ENCODE measurements at places on chromosomes 3 and 15. TPM values are rescaled to one million over a fixed set of nuclear protein-coding genes. Genes with fewer than 3 reads are reported as not detected.

OXTR gene
- total RNA-seq: 2.2 TPM

CCR3 gene
- not detected for total RNA-seq

ABHD17C gene
- 9.5 TPM for total RNA-seq

PAQR5 gene
- 0.87 TPM for total RNA-seq

SLITRK3 gene
- not detected for total RNA-seq

GRCh38 chr15:67652586-67652985, 110.1 kb downstream of the MAP2K5 start:
- no peak overlapping the region for H3K4me3 ChIP-seq
- no peak for DNase-seq
- H3K4me1 ChIP-seq: no peaks in the 10 kb centered on the region
- H3K27me3 ChIP-seq: no peaks in the 10 kb centered on the region
- no peaks in the 10 kb centered on the region for H3K36me3 ChIP-seq

- no peak overlapping the region for H3K4me3 ChIP-seq
- no peaks in the 10 kb centered on the region for H3K27me3 ChIP-seq
- H3K4me1 ChIP-seq: no peaks in the 10 kb centered on the region
- no peak overlapping the region for H3K27ac ChIP-seq
- DNase-seq: no peak
These were observed 283.8 kb downstream of the C3orf38 start for GRCh38 chr3:88433568-88433967.

GRCh38 chr15:70854666-70854976, 664 bp upstream of the LARP6 start:
- H3K27me3 ChIP-seq: no peaks in the 10 kb centered on the region
- H3K4me1 ChIP-seq: peaks cover 51% of the 10 kb centered on the region
- peak; percentile 47 for DNase-seq
- H3K27ac ChIP-seq: peak overlapping the region; percentile 94
- H3K36me3 ChIP-seq: peaks cover 16% of the 10 kb centered on the region

DNA sequence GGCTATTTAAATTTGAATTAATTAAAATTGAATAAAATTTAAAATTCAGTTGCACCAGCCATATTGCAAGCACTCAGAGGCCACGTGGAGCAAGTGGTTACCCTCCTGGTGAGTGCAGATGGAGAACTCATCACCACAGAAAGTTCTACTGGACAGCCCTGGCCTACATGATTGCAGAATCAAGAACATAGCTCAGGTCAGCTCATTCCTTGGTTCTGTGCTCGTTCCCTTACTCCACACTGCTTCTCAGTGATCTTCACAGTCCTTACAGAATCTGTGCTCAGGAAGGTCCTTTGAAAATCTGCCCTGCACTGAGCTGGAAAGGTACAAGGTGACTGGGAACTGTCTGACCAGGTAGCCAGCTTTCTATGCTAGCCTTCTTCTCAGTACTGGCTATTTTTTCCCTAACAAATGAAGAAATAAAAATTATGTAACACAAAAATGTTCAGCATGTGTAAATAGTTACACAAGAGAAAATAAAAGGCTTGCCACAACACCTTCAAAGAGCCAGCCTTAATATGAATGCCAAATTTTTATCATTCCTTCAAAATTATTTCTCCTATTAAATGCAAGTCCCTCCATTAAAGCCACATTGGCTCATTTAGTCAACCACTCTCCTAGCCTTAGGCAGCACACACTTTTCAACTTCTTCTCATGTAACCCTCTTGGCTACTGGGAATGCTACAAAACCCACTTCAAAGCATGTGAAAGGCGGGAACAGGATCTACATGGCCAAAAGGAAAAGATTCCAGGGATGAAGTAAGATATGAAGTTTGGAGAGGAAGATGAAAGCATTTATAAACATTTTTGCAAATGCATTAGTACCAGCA, 326.4 kb upstream of the WNT5A start:
- DNase-seq: no peak
- no peaks in the 10 kb centered on the region for H3K36me3 ChIP-seq
- H3K27me3 ChIP-seq: peaks cover 2% of the 10 kb centered on the region
- no peak overlapping the region for H3K4me3 ChIP-seq
- H3K27ac ChIP-seq: no peak overlapping the region

- H3K4me3 ChIP-seq: no peak overlapping the region
- H3K36me3 ChIP-seq: no peaks in the 10 kb centered on the region
- H3K27ac ChIP-seq: no peak overlapping the region
These were observed 33.9 kb upstream of the CHRM5 start for GRCh38 chr15:33934396-33934795.

GRCh38 chr3:124410471-124410870, 319.8 kb upstream of the UMPS start:
- DNase-seq: peak; percentile 29
- no peaks in the 10 kb centered on the region for H3K27me3 ChIP-seq
- H3K36me3 ChIP-seq: no peaks in the 10 kb centered on the region

DNA sequence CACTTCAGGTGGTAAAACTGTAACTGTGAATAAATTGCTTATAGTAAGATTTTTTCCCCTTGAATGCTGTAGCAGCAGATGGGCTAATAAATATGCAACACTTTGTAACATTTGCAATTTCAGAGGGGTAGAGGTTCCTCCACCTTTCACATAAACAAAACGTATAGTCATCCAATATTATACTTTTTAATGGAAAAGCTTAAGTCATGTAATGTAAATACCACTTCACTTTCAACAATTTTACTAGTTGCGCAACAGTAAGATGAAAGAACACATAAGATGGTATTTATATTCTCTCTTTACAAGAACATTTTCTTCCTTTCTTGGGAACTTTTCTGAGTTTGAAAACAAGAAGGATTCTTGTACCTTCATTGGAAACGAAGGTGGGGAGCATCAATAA, 56.6 kb upstream of the FAM3D start:
- H3K27ac ChIP-seq: no peak overlapping the region
- H3K27me3 ChIP-seq: no peaks in the 10 kb centered on the region
- H3K4me3 ChIP-seq: no peak overlapping the region
- no peak for DNase-seq
- no peaks in the 10 kb centered on the region for H3K4me1 ChIP-seq

GRCh38 chr15:76285241-76285825, 25.9 kb downstream of the ETFA start:
- H3K27me3 ChIP-seq: no peaks in the 10 kb centered on the region
- H3K36me3 ChIP-seq: peaks cover 18% of the 10 kb centered on the region
- no peak overlapping the region for H3K27ac ChIP-seq

DNA sequence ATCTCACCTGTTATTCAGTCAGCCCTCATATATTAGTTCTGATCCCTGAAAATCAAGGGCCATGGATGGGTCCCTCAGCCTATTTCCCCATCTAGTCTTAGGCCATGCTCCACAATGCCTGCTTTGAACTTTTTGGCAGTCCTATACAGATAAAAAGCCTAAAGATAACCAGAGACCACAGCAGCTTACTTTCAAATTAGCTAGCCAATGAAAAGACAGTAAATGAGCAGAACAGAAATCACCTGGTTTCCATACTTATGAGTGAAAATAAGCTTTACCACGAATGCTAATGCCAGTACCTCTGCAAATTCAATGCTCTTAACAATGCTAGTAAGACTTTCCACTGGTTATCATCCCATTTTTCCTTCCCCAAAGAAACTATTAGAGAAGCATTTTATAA, 141.6 kb upstream of the SPRED1 start:
- no peaks in the 10 kb centered on the region for H3K27me3 ChIP-seq
- DNase-seq: no peak
- H3K4me3 ChIP-seq: no peak overlapping the region
- H3K4me1 ChIP-seq: no peaks in the 10 kb centered on the region

- no peak overlapping the region for H3K4me3 ChIP-seq
- peaks cover 10% of the 10 kb centered on the region for H3K4me1 ChIP-seq
- no peaks in the 10 kb centered on the region for H3K36me3 ChIP-seq
- no peak for DNase-seq
- H3K27me3 ChIP-seq: peaks cover 4% of the 10 kb centered on the region
These were observed 28.0 kb upstream of the CCDC174 start for GRCh38 chr3:14623569-14624051.

- H3K27ac ChIP-seq: no peak overlapping the region
- H3K36me3 ChIP-seq: no peaks in the 10 kb centered on the region
- H3K4me3 ChIP-seq: no peak overlapping the region
- no peaks in the 10 kb centered on the region for H3K4me1 ChIP-seq
These were observed 32.2 kb upstream of the SNRPA1 start for GRCh38 chr15:101327147-101327740.

DNA sequence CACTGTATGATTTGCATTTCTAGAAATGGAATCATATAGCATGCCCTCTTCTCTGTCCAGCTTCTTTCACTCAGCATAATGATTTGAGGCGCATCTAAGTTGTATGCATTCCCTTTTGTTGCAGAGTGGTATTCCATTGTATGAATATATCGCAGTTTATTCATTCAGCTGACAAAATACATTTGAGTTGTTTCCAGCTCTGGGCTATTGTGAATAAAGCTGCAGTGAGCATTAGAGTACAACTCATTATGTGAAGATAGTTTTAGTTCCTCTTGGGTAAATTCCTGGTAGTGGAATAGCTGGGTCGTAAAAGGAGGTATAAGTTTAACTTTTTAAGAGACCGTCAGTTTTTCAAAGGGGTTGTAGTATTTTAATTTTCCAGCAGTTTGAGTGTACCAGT, 38.5 kb upstream of the POLR2M start:
- H3K36me3 ChIP-seq: no peaks in the 10 kb centered on the region
- no peak overlapping the region for H3K4me3 ChIP-seq
- peaks cover 8% of the 10 kb centered on the region for H3K4me1 ChIP-seq
- H3K27ac ChIP-seq: no peak overlapping the region
- DNase-seq: no peak

DNA sequence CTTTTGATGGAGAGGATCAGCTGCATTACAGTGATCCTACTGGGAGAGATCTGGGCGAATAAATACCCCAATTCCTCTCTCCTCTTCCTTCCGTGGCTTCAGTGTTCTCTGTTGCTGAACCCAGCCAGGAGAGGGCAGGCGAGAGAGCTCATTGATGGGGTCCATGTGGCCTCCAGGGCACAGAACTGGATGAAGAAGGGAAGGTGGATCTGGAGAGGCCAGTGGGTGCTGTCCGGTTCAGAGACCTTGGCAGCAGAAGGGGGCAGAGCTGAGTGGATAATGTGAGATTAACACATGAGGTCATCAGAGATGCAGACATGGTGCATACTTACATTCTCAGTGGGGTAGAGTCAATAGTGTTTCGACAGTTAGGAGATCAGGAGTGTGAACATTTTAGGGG, 193.6 kb downstream of the CLSTN2 start:
- H3K4me1 ChIP-seq: no peaks in the 10 kb centered on the region
- H3K4me3 ChIP-seq: no peak overlapping the region
- H3K27ac ChIP-seq: no peak overlapping the region
- H3K36me3 ChIP-seq: no peaks in the 10 kb centered on the region

DNA sequence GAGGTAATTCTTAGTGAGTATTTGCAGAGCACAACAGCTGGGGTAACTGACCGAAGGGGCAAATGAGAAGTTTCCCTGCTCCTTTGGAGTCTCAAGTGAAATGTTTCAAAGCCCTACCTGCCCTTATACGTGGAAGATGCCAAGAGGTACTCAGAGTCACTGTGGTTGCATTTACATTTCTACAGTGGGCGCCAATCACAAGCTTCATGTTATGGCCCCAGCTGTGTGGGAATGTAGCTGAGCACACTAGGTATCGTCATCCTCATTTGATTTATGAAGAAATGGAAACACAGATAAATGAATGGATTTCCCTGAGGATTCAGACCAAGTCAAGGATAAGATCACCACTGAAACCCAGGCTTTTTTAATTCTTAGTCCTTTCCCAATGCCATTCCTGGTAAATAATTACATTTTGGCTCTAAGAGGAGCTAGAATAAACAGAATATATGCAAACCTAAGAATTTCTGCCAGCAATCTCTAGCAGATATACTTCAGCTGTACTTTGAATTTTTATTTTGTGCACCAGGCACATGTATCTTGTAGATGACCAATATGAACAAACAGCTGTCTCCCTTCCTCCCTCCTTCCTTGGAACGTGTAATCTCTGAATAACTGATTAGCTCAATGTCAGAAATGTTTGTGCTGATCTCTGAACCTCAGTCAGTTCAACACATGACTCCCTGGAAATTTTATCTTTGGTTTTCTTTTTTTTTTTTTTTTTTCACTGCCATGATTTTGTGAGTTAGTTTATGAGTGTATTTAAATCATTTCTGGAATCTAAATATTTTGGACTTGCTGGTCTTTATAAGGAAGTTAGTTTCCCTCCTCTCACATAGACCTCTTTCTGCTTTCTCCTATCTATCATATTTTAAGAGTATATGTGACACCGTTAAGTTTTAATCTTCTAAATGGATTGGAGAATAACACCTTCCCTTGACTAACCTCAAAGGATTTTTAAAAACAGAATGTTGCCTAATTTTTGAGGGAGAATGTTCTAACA, 69.2 kb downstream of the MAP2K5 start:
- no peak overlapping the region for H3K4me3 ChIP-seq
- H3K27me3 ChIP-seq: no peaks in the 10 kb centered on the region
- no peak for DNase-seq
- no peak overlapping the region for H3K27ac ChIP-seq
- no peaks in the 10 kb centered on the region for H3K4me1 ChIP-seq

GRCh38 chr3:57587905-57588304, 9.2 kb downstream of the ARF4 start:
- peaks cover 10% of the 10 kb centered on the region for H3K4me1 ChIP-seq
- no peak overlapping the region for H3K27ac ChIP-seq
- no peaks in the 10 kb centered on the region for H3K27me3 ChIP-seq
- no peak overlapping the region for H3K4me3 ChIP-seq
- DNase-seq: no peak

- H3K27ac ChIP-seq: no peak overlapping the region
- H3K4me1 ChIP-seq: peaks cover 2% of the 10 kb centered on the region
- no peaks in the 10 kb centered on the region for H3K27me3 ChIP-seq
- H3K4me3 ChIP-seq: no peak overlapping the region
- DNase-seq: no peak
These were observed 7.2 kb downstream of the ATP11B start for GRCh38 chr3:182800508-182800907.

- peaks cover 15% of the 10 kb centered on the region for H3K36me3 ChIP-seq
These were observed 100.3 kb downstream of the MYLK start for GRCh38 chr3:123783811-123784210.

DNA sequence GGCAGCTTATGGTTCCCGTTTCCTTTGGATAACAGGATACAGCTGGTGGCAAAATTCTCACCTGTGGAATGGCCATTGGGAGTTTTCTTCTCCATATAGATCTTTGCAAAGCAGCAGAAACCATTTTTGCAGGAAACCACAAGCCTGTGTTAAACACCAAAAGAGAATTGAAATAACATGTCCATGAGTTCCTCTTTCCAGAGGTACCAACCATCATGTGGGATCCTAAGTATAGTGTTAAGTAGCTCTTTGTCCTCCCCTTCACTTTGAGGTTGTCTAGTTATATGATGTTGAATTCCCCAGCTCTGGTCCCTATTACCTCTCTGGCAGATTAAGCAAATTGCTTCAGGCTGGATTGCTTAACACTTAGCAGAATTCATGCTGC, 94.9 kb downstream of the AKAP13 start:
- no peaks in the 10 kb centered on the region for H3K36me3 ChIP-seq
- H3K4me1 ChIP-seq: peaks cover 46% of the 10 kb centered on the region
- DNase-seq: no peak
- H3K27ac ChIP-seq: no peak overlapping the region
- no peaks in the 10 kb centered on the region for H3K27me3 ChIP-seq
- H3K4me3 ChIP-seq: no peak overlapping the region

GRCh38 chr3:97815149-97815917, 6.5 kb upstream of the CRYBG3 start:
- no peak overlapping the region for H3K4me3 ChIP-seq
- H3K27me3 ChIP-seq: no peaks in the 10 kb centered on the region
- no peak overlapping the region for H3K27ac ChIP-seq
- no peak for DNase-seq
- no peaks in the 10 kb centered on the region for H3K4me1 ChIP-seq
